ENCODE measurements at places on chromosomes 6 and 20.
A peak's percentile ranks its signal among the peaks of the same experiment; 100 is the strongest.

DNA sequence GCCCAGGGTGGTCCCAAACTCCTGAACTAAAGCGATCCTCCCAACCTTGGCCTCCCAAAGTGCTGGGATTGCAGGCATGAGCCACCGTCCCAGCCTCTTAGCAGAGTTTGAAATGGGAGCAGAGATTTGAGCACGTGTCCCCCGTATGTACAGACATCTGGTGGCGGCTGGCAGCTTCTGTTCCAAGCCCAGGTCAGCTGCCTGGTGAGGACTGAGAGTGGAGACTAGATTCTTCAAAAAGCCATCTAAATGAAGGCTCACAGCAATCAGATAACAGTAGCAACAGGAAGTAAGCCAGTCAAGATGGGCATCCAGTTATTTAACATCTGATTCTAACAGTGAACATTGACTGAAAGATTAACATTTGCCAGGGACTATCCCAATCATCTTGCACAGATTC is 128.1 kb upstream of the AKAP12 start:
- H3K27me3 ChIP-seq = no peaks in the 10 kb centered on the region
- no peak overlapping the region for H3K4me3 ChIP-seq
- no peaks in the 10 kb centered on the region for H3K4me1 ChIP-seq
- no peak for DNase-seq

DNA sequence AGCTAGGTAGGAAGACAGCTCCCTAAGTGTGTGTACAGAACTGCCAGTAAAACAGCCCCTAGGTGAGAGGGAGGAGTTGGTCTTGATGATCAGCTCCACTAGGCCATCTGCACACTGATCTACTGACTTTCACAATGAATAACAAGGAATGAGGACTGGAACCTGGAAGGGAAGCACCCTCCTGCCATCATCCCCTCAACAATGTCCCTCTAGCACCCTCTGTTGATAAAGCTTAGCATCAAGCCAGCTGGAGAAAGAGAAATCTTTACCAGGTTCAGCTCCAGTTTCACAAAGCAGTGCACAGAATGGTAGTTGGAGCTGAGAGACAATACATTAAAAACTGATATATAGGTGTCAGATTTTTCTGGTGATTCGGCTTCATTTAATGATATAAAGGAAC is 57.2 kb upstream of the IRAK1BP1 start:
- no peaks in the 10 kb centered on the region for H3K4me1 ChIP-seq
- no peak for DNase-seq
- no peaks in the 10 kb centered on the region for H3K27me3 ChIP-seq
- no peak overlapping the region for H3K27ac ChIP-seq
- H3K4me3 ChIP-seq = no peak overlapping the region

- DNase-seq = no peak
- no peaks in the 10 kb centered on the region for H3K36me3 ChIP-seq
- peaks cover 13% of the 10 kb centered on the region for H3K4me1 ChIP-seq
- H3K27me3 ChIP-seq = no peaks in the 10 kb centered on the region
- no peak overlapping the region for H3K4me3 ChIP-seq
These were observed 24.2 kb upstream of the PAQR8 start for GRCh38 chr6:52337633-52338290.

DNA sequence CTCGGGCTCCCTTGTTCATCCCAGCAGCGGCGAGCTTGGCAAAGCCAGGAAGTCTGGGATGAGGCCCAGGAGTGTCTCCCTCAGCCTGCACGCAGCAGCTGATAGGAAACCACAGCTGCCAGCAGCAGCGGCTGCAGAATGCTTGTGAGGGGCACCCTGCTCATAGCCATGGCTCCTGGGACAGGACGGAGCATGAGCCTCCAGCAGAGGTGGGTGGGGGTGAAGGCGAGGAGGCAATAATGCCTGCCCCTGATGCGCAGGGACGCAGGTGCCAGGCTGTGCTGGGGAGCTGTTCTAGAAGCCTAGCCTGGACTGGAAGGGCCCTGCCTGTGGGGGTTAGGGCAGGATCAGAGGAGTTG is 157.9 kb downstream of the CD83 start:
- no peaks in the 10 kb centered on the region for H3K36me3 ChIP-seq
- no peak overlapping the region for H3K4me3 ChIP-seq
- H3K27ac ChIP-seq = no peak overlapping the region
- peaks cover 30% of the 10 kb centered on the region for H3K4me1 ChIP-seq
- no peak for DNase-seq

DNA sequence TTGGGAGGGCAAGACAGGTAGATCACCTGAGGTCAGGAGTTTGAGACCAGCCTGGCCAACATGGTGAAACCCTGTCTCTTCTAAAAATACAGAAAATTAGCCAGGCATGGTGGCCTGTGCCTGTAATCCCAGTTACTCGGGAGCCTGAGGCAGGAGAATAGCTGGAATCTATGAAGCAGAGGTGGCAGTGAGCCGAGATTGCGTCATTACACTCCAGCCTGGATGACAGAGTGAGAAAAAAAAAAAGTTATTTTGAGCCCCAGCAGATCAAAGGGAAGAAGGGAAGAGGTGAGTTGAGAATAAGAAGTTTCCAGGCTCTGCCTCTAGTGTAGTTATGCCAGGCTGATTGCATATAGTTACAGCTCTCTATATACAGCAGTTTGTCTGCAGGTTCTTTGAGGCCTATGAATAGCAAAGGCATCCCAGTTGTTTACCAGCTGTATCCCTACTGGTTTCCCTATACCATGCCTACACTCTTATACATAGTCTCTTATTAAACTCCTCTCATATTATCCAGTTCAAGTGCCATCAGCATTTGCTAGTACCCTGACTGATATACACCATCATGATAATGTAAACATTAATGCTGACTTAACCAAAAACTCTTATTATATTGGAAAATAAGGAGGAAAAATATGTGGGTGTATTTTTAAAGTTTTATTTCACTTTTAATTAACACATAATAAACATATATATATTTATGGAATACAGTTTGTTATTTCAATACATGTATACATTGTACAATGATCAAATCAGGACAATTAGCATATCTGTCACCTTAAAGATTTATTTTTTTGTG is 823.6 kb upstream of the ADGRB3 start:
- H3K36me3 ChIP-seq = no peaks in the 10 kb centered on the region
- H3K4me3 ChIP-seq = no peak overlapping the region
- no peak overlapping the region for H3K27ac ChIP-seq
- no peak for DNase-seq
- H3K27me3 ChIP-seq = no peaks in the 10 kb centered on the region

DNA sequence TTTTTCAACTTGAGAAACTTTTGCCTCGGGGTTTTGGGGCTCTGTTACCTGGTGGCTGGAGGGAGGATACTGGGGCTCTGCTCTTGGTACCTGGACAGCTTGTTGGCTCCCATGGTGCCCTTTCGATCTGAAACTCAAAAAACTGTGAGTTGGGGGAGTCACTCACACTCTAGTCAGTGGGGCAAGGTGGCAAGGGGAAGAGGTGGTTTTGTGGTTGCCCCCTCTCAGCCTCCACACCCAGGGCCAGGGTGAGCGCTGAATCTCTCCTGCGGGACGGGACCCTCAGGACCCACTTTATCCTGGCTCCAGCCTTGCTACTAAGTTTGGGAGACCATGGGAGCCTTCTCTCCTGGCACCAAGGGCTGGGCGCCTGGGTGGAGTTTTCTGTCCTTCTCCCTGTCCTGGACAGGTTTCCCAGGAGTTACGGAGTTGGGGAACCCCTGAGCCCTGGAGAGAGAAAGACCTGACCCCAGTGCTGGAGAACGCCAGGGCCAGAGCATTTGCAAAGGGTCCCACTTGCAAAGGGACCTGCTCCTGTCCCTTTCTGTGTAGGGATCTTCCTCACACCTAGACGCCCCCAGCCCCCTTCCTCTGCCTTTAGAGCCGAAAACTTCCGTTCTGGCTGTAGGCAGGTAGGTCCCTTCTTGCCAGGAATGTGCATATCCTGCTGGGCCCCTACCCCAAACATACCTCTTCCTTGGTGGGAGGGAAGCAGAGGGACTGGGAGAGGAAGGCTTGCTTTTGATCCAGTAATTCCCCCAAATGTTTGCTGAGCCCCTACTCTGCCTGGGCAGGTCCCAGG is 2.9 kb downstream of the FOXP4 start:
- H3K27ac ChIP-seq = no peak overlapping the region
- H3K4me3 ChIP-seq = no peak overlapping the region
- H3K4me1 ChIP-seq = peaks cover 28% of the 10 kb centered on the region

- no peak overlapping the region for H3K4me3 ChIP-seq
- no peaks in the 10 kb centered on the region for H3K36me3 ChIP-seq
- peaks cover 11% of the 10 kb centered on the region for H3K4me1 ChIP-seq
- no peak overlapping the region for H3K27ac ChIP-seq
- no peak for DNase-seq
These were observed 11.5 kb downstream of the GNL1 start for GRCh38 chr6:30544666-30545272.

- no peaks in the 10 kb centered on the region for H3K36me3 ChIP-seq
- no peaks in the 10 kb centered on the region for H3K27me3 ChIP-seq
- no peaks in the 10 kb centered on the region for H3K4me1 ChIP-seq
- H3K27ac ChIP-seq = no peak overlapping the region
- H3K4me3 ChIP-seq = no peak overlapping the region
- DNase-seq = no peak
These were observed 168.2 kb downstream of the SMOC2 start for GRCh38 chr6:168609026-168609685.

- peak within 1 kb of the TSS; percentile 98 for H3K27ac ChIP-seq
- H3K4me1 ChIP-seq = peaks cover 27% of the 10 kb centered on the region
- H3K4me3 ChIP-seq = peak within 1 kb of the TSS; percentile 88
- no peaks in the 10 kb centered on the region for H3K36me3 ChIP-seq
- DNase-seq = no peak
These were observed at the start of gene SERPINB6 for GRCh38 chr6:2971420-2972218. Gene SERPINB6 (minus strand): TSS chr6:2971567. CDS start chr6:2959332, 12,235 bp downstream.

GRCh38 chr6:107459283-107460082 is at the start of gene PDSS2:
Gene PDSS2 (minus strand): TSS chr6:107459564. CDS start chr6:107459285, 279 bp downstream.
- no peaks in the 10 kb centered on the region for H3K27me3 ChIP-seq
- no peaks in the 10 kb centered on the region for H3K36me3 ChIP-seq
- no peak for DNase-seq
- peak within 1 kb of the TSS; percentile 88 for H3K4me3 ChIP-seq
- H3K27ac ChIP-seq = peak within 1 kb of the TSS; percentile 81
- peaks cover 18% of the 10 kb centered on the region for H3K4me1 ChIP-seq

GRCh38 chr6:8030920-8031319 is 33.3 kb downstream of the BLOC1S5 start:
- H3K4me3 ChIP-seq = no peak overlapping the region
- H3K4me1 ChIP-seq = peaks cover 10% of the 10 kb centered on the region
- no peaks in the 10 kb centered on the region for H3K36me3 ChIP-seq
- no peak for DNase-seq
- H3K27ac ChIP-seq = no peak overlapping the region
- no peaks in the 10 kb centered on the region for H3K27me3 ChIP-seq

DNA sequence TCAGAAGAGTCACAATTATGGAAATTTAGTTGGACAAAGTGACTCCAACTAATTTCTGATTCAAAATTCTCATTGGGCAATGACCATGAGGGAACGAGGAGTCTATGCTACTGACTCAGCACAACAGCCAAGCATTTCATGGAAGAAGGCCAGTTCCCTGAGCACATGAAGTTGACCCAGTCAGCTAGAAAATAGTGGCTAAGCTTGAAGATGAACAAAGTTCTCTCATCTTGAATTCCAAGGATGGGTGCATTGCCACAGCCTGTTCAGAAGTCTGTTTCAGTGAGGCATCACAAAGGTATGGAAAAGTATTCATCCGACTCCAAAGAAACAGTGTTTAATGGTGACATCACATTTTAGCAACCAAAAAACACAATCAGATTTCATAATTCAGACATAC is 676.9 kb downstream of the HACE1 start:
- H3K4me3 ChIP-seq = no peak overlapping the region
- no peaks in the 10 kb centered on the region for H3K36me3 ChIP-seq
- H3K4me1 ChIP-seq = no peaks in the 10 kb centered on the region
- H3K27ac ChIP-seq = no peak overlapping the region

GRCh38 chr6:130129762-130130246 is 92.9 kb downstream of the SAMD3 start:
- H3K4me3 ChIP-seq = no peak overlapping the region
- no peak overlapping the region for H3K27ac ChIP-seq
- H3K27me3 ChIP-seq = no peaks in the 10 kb centered on the region

DNA sequence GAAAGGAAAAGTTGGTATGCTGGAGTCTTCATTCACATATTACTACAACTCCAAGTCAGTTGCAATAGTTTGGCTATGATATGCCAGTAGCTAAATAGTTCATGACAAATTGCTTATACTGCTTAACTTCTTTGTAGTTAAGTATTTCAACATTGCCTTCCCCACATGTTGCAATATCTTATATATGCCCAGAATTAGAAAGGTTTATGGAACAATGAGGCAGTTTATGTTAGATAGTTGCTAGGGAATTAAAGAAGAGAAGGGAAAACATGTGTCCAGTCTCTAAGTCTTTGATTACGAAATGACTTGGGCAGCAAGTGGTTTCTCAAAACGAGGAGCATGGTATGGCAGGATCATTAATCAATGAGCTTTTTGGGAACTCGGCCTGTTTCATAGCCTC is 145.8 kb downstream of the PLCB4 start:
- no peak for DNase-seq
- peaks cover 14% of the 10 kb centered on the region for H3K4me1 ChIP-seq
- H3K27ac ChIP-seq = no peak overlapping the region
- H3K27me3 ChIP-seq = no peaks in the 10 kb centered on the region
- no peak overlapping the region for H3K4me3 ChIP-seq

DNA sequence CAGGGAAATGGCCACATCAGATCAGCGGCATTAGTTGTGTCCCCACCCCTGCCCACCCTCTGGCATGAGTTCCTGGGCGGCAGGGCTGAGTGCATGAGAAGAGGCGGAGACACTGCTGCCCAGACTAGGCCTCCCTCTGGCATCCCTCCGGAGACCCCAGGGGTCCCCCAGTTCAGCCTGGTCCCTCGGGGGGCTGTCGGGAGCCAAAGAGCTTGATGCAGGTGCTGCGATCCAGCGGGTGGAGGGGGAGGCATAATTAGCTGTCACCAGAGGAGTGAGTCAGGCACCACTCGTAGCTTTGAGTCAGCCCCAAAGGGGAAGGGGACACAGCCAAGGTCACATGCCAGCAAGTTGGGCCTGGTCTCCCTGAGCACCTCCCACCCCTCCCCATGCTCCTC is 34.5 kb downstream of the DLGAP4 start:
- H3K4me3 ChIP-seq = no peak overlapping the region
- H3K4me1 ChIP-seq = no peaks in the 10 kb centered on the region
- H3K36me3 ChIP-seq = no peaks in the 10 kb centered on the region
- no peak overlapping the region for H3K27ac ChIP-seq

GRCh38 chr6:5898563-5898962 is 108.2 kb downstream of the NRN1 start:
- no peak overlapping the region for H3K4me3 ChIP-seq
- no peak for DNase-seq
- no peaks in the 10 kb centered on the region for H3K36me3 ChIP-seq
- H3K27me3 ChIP-seq = no peaks in the 10 kb centered on the region
- no peak overlapping the region for H3K27ac ChIP-seq

DNA sequence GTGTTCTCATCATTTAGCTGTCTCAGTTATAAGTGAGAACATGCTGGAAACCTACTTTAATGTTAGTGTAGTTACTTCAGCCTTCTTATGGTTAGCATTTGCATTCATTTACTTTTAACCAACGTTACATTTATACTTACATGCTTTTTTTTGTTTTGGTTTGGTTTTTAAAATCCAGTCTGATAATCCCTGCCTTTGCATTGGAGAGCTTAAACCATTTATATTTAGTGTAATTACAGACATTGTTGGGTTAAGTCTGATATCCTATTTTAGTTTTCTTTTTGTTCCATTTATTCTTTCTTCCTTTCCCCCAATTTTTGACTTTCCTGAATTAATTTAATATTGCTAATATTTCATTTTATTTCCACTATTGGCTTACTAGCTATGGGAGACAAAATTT is 70.2 kb downstream of the AIG1 start:
- DNase-seq = no peak
- H3K36me3 ChIP-seq = no peaks in the 10 kb centered on the region
- no peak overlapping the region for H3K4me3 ChIP-seq

Measured in vagina (tissue), 2 donors.